ENCODE measurements at places on chromosomes 5 and 9. TPM values are rescaled to one million over a fixed set of nuclear protein-coding genes. Genes with fewer than 3 reads are reported as not detected.

DNA sequence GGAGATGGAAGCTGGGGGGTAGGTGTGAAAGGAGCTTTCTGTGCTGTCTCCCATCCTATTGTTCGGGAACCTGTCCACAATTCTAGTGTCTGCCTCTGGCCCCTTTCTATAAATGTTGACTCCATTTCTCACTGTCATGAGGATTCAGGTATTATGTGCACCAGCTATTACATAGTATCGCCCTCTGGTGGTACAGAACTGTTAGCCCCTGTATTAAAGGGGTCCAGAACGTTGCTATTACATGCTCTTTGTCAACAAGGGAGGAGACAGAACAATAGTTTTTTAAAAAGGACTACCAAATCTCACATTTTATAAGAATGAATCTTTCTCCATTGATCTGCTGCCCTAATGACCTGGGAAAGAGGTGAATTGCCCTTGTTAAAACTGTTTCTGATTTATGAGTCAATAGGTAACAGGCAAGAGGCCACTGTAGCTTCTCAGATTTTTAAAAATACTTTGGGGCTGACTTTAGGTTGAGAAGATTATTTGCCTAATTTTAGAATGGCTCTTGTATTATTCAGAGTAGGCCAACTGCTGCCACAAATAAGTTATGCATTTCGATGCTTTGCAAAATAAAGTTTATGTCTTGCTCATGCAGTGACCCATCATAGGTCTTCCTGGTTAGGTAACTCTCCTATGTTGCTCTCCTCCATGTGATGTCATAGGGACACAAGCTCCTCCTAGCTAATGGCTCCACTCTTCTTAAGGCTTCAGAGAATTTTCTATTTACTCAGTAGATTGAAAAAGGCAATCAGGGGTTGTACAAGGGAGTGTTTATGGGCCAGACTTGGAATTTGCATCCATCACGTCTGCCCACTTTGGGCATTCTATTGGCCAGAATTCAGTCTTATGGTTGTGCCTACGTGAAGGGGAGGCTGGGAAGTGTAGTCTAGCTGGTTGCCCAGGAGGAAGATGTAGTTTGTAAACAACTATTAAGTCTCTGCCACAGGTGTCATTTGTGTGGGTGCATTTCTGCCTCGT, 20.8 kb downstream of the DCANP1 start:
- no peak for DNase-seq

GRCh38 chr5:122985006-122985700, 51.4 kb downstream of the PPIC start:
- DNase-seq = no peak

DNA sequence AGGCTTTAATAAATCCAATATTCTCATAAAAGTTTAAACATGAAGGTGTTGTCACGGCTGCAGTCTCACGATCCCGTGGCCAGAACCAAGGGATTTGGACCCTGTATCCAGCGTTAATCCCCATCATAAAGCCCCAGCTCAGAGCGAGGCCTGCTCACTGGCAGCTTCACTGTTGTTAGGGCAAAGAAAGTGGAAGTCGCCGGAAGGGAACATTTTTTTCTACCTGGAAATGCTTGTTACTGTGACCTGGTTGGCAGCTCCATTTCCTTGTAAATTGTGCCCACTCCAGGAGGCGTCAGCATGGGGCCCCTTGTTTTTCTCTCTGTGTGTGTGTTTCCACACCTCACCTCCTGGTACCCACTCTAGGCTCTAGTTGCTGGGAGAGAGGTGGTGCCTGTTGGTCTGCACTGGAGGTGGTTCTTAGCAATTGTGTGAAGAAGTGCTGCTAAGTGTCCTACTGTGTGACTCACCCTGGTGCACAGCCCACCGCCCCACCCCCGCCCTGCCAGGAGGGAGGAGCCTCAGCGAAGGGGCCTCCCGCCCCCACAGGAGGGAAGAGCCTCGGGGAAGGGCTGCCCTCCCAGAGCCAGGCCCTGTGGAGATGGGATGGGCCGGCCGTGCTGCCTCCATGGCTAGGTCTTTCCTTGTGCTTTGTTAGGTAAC, 105.1 kb downstream of the EHMT1 start:
- no peak for DNase-seq

GRCh38 chr5:6950250-6950649, 237.0 kb downstream of the TENT4A start:
- no peak for DNase-seq

- DNase-seq = no peak
Measured at GRCh38 chr5:17748941-17749340, 114.7 kb downstream of the TAF11L14 start.

GRCh38 chr5:163252950-163253349, 184.4 kb upstream of the CCNG1 start:
- no peak for DNase-seq

GRCh38 chr5:32390819-32391591, 53.5 kb downstream of the ZFR start:
- DNase-seq = no peak

IRF1 gene
- 7.5 TPM for total RNA-seq

Measured in gastrocnemius medialis (tissue), 4 donors.